ENCODE measurements at places on chromosomes 16 and 17. TPM values are rescaled to one million over a fixed set of nuclear protein-coding genes. Genes with fewer than 3 reads are reported as not detected.

The C16orf92 gene
- 0.43 TPM for total RNA-seq

The TEKT1 gene
- 0.58 TPM for total RNA-seq

The MSI2 gene
- 125 TPM for total RNA-seq

The KRTAP9-2 gene
- total RNA-seq: not detected

The ZP2 gene
- not detected for total RNA-seq

The KRT31 gene
- total RNA-seq: not detected

The ACE gene
- total RNA-seq: 1.3 TPM

The CHST4 gene
- 0.68 TPM for total RNA-seq

The ACSM5 gene
- not detected for total RNA-seq

The ASPHD1 gene
- total RNA-seq: 23.8 TPM

The ZDHHC1 gene
- 4.3 TPM for total RNA-seq

The NPIPB13 gene
- 9.5 TPM for total RNA-seq

The TSNAXIP1 gene
- total RNA-seq: 2.7 TPM

The TERB1 gene
- not detected for total RNA-seq

The DCXR gene
- total RNA-seq: 72.7 TPM

The NTN3 gene
- total RNA-seq: 3.8 TPM

The PMFBP1 gene
- 6.4 TPM for total RNA-seq

The KRT27 gene
- not detected for total RNA-seq

The C17orf113 gene
- 2.5 TPM for total RNA-seq

The PRSS53 gene
- 1.3 TPM for total RNA-seq

The MRPL45 gene
- 22.6 TPM for total RNA-seq

The SNN gene
- 40.7 TPM for total RNA-seq

The IGF2BP1 gene
- total RNA-seq: 17.2 TPM

The MT1M gene
- total RNA-seq: 1.5 TPM

The VWA3A gene
- 18.7 TPM for total RNA-seq

The SALL1 gene
- total RNA-seq: 40.9 TPM

The KRTAP4-8 gene
- 0.33 TPM for total RNA-seq

The GUCY2D gene
- not detected for total RNA-seq

The GAS2L2 gene
- 0.08 TPM for total RNA-seq

The CD300LB gene
- 0.08 TPM for total RNA-seq

The SLC12A3 gene
- total RNA-seq: 0.11 TPM

The KRTAP9-4 gene
- total RNA-seq: not detected

The EIF3CL gene
- 151 TPM for total RNA-seq

The CLEC18B gene
- total RNA-seq: 1.2 TPM

The ACAP1 gene
- total RNA-seq: 10.3 TPM

The NXPH3 gene
- total RNA-seq: 0.38 TPM

The HIC1 gene
- 10.2 TPM for total RNA-seq

The ANKFN1 gene
- 3.3 TPM for total RNA-seq

The BORCS6 gene
- 3.9 TPM for total RNA-seq

The FUS gene
- total RNA-seq: 36.3 TPM

The FGF11 gene
- 16.5 TPM for total RNA-seq

The CA4 gene
- 15.9 TPM for total RNA-seq

The SCIMP gene
- total RNA-seq: 0.67 TPM

The ZNF785 gene
- 7.1 TPM for total RNA-seq

The KRTAP17-1 gene
- total RNA-seq: 0.57 TPM

The EPX gene
- 0.50 TPM for total RNA-seq

The MYL4 gene
- total RNA-seq: not detected

The TOX3 gene
- total RNA-seq: not detected

The FAM171A2 gene
- 23.5 TPM for total RNA-seq

The RNF157 gene
- total RNA-seq: 28.7 TPM

The LITAFD gene
- total RNA-seq: not detected

The ATP2A3 gene
- 3.7 TPM for total RNA-seq

The STXBP4 gene
- 30.3 TPM for total RNA-seq

The TPSD1 gene
- not detected for total RNA-seq

The NPIPA3 gene
- 3.3 TPM for total RNA-seq

The CMTM2 gene
- not detected for total RNA-seq

The ODAD4 gene
- total RNA-seq: 5.0 TPM

The LRRC37A gene
- 15.1 TPM for total RNA-seq

The ENPP7 gene
- total RNA-seq: 0.14 TPM

The C16orf74 gene
- total RNA-seq: 3.9 TPM
